ENCODE measurements at places on chromosomes 12 and 14.

DNA sequence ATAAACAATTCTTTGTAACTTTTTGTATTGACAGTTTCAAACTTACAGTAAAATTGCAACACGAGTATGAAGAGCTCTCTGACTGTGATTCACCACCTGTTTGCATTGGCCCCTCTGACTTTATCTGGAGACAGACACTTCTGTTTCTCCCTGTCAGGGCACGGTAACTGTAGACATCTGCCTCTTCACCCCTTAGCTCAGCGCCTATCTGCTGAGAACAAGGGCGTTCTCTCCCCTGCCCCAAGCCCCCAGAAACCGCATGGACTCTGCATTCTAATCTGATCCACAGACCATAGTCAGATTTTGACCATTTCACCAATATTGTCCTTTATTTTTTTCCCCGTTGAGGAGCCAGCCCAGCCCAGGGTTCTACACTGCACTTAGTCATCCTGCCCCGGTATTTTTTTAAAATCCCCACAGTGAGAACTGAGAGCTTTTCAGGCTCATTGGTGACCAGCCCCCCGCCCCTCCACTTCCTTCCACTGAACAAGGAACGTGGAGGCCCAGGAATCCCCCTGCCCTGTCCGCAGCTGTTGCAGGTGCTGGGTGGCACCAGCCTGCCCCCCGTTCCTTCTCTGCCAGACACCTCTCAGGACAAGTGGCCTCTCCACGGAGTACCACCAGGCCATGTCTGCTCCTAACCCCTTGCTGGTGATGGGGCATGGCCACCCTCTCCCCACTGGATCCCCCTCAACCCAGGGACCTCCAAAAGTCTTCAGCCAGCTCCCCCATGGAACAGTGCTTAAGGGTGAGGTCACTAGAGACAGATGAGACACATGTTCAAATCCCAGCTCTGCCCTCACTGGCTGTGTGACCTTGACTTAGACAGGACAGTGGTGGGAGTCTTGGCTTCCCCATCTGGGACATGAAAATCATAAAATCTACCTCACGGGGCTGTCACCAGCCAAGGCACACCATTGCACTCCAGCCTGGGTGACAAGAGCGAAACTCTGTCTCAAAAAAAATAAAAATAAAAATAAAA lies 11.2 kb downstream of the RHOF start:
- DNase-seq: no peak

- no peak for DNase-seq
Observed at GRCh38 chr14:87990682-87991081, 2.3 kb downstream of the GALC start.

DNA sequence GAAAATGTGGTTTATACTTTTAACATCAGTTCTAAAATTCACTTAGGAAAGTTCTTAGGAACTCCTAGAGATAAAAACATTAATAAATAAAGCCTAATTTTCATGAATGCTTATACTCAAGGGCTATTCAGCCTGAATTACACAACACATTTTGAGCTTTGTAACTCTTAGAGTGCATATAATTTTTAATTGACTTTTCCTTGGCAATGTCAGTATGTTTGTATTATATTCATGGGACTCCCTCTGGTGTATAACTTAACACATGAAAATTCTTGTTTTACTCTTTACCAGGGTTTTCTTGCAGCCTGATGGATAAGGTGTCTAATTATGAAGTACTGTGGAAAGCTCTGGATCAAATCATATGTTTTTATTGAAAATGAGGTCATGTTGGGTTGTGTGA lies 150.6 kb upstream of the HMGA2 start:
- no peak for DNase-seq

- DNase-seq: no peak
Observed at GRCh38 chr12:124243936-124244335, 51.0 kb upstream of the RFLNA start.

GRCh38 chr12:75859868-75860267 lies 171.7 kb downstream of the PHLDA1 start:
- no peak for DNase-seq

- DNase-seq: no peak
Observed at GRCh38 chr14:59117754-59118528, 70.5 kb upstream of the DAAM1 start.

GRCh38 chr12:51985154-51985835 lies 21.5 kb upstream of the TAMALIN start:
- no peak for DNase-seq

- no peak for DNase-seq
Observed at GRCh38 chr14:56587701-56588100, 8.1 kb downstream of the TMEM260 start.

DNA sequence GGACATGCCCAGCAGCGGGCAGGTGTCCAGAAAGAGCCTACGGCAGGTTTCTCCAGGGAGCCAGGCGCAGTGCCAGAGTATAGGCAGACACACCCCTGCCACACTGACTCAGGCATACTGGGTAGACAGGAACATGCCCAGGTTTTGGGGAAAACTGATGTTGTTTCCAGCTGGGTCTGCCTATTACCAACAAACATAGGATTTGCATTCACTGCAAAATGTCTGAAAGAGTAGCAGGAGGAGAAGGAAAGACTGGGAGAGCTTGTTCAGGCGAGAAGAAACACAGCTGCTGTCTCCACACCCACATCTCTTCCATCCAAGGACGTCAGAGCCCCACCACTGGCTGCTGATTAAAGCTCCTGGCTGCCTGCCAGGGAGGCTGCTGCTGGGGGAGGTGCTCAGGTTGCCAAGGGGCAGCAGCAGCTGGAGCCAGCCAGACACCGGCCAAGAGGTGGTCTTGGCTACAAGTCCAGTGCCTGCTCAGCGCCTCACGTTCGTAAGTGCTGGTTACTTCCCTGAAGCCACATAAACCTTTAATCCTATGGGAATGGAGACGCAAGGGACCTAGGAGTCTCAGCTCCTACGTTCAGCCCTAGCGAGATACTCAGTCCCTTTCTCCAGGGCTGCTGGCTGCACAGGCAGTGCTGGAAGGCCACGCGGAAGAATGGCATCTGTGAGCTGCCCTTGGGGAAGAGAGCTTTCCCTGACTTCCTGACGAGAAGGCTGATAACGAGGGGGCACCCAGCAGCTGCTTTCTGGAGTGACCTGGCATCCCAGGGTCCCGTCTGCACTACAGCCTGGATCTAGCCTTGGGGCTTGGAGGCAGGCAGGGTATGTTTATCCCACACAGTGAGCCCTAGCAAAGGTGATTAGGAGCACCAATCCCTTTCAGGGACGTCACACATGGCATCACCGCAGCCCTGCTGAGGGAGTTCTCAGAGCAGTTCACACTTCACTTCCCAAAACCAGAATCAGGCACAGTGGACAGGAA lies 58.1 kb downstream of the PLEKHG3 start:
- no peak for DNase-seq

- no peak for DNase-seq
Observed at GRCh38 chr14:55228261-55228660, 36.9 kb upstream of the DLGAP5 start.
